Thoracic aorta (tissue), 2 donors: ENCODE measurements at places on chromosomes 2 and 18.
A peak's percentile ranks its signal among the peaks of the same experiment; 100 is the strongest.

DNA sequence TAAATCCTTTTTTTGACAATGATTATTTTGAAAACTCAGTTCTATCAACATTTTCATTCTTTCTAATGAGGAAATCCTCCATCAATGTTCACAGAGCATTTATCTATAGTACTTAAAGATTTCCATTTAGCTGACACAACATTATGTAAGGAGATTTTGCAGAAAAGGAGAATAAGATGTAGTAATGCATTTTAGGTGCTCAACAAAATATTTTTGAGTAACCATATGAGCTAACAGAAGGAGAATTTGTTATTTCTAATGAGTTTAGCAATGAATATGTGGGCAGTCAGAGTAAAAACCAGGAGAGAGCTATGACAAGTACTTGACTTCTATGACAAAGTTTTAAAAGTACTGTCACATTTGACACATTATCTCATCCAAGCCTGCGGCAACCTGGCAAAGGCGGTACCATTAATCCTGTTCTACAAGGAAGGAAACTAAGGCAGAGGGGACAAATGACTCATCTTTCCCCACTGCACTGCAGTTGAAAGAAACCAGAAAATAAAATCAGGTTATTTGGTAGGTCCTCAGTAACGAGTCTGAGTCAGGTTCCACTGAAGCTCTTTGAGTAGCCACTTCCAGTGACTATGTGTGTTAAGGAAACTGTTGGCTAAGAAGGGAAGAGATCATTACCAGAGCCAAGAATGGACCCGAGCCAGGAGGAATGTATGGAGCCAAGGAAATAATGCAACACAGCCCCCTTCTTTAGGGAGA, 134.1 kb upstream of the ITGB6 start:
- H3K36me3 ChIP-seq = no peaks in the 10 kb centered on the region
- no peak overlapping the region for H3K27ac ChIP-seq
- no peak for DNase-seq
- peaks cover 85% of the 10 kb centered on the region for H3K4me1 ChIP-seq
- no peaks in the 10 kb centered on the region for H3K27me3 ChIP-seq
- no peak overlapping the region for H3K4me3 ChIP-seq

DNA sequence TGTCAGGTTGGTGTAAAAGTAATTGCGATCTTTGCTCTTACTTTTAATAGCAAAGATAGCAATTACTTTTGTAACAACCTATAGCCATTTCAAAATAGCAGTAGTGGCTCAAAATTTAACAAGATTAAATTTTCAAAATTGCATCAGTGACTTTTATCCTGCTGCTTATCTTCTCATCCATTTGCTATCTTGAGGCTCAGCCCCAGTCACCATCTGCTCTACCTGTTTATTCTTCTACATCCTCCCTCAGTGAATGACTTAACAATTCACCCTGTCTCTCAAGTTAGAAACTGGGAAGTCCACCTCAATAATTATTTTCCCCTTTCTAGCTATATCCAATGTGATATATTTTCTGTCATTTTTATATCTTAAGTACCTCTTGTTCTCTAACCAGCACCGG, 148.6 kb upstream of the ZNF804A start:
- H3K27ac ChIP-seq = no peak overlapping the region
- no peaks in the 10 kb centered on the region for H3K4me1 ChIP-seq
- H3K36me3 ChIP-seq = no peaks in the 10 kb centered on the region
- no peak for DNase-seq
- H3K27me3 ChIP-seq = no peaks in the 10 kb centered on the region

GRCh38 chr2:148209603-148210002, 188.7 kb downstream of the MBD5 start:
- no peaks in the 10 kb centered on the region for H3K27me3 ChIP-seq
- H3K4me1 ChIP-seq = no peaks in the 10 kb centered on the region
- H3K4me3 ChIP-seq = no peak overlapping the region
- H3K36me3 ChIP-seq = no peaks in the 10 kb centered on the region

DNA sequence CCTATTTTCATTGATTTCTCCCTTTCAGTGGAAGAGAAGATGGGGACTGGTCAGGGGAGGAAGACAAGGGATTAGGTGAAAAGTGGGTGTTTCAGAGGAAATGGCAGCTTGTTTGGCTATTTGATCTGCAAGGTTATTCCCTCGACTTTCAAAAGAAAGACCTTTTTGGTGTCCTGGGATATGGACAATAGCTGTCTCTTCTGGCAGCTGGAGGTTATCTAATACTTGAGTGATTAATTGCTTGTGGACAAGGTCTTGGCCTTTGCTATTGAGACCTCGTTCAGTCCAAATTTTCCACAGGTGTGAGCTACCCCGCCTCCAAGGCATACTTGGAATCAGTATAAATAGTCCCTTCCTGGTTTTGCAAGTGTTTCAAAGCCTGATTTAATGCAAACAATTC, 33.3 kb upstream of the TRAPPC8 start:
- no peak for DNase-seq
- no peaks in the 10 kb centered on the region for H3K4me1 ChIP-seq
- H3K4me3 ChIP-seq = no peak overlapping the region
- no peaks in the 10 kb centered on the region for H3K27me3 ChIP-seq
- H3K27ac ChIP-seq = no peak overlapping the region

DNA sequence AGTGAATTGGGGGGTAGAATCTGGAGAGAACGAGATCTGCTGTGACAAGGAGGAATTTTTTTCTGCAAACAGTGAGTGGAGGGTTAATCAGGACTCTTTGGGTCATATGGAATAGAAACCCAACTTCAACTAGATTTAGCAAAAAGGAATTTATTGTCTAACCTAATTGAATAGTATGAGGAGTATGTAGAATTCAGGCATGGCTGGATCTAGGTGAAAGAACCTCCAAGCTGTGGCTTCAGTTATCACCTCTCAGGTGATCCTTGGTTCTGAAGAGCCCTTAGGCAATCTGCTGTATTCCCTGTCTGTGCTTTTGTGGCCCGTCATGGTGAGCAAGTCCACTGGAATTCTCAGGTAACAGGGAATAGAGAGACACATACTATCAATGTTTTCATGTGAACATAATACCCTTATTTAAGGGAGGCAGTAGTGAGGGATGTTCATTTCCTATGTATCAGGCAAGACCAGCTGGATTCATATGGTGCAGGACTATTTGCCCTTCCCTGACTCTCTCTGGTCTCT, 164.7 kb downstream of the ALPK2 start:
- no peak overlapping the region for H3K27ac ChIP-seq
- no peaks in the 10 kb centered on the region for H3K4me1 ChIP-seq
- DNase-seq = no peak
- H3K36me3 ChIP-seq = no peaks in the 10 kb centered on the region

DNA sequence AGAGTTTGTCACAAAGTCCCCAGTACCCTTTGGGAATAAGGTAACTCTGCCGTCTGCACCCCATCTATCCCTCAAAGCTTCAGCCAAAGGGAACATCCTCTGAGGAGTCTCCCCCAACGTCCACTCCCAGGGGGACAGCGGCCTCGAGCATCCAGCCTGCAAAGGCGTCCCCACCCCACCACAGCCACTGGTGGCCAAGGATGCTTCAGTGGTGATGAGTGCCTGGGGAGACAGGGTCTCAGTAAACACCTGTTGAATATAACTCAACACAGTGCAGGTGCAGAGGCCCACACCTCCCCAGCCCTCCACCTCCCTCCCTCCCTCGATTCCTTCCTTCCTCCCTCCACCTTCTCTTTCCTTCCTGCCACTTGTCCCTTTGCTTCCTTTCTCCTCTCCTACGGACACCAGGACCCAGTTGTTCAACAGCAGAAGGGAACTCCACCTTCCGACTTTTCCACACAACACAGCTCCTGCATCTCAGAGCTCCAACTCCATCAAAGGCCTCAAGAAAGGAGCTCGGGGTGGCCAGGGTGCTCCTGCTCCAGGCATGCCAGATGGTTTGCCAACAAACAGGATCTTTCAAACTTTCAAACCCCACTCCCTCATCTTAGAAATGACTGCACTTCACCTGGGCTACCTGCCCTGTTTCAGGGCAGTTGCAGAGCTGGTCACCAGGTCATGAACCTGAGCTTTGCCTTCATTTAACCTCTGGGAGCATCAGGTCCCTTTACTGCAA, 87.8 kb upstream of the SNTG2 start:
- H3K4me3 ChIP-seq = no peak overlapping the region
- no peak overlapping the region for H3K27ac ChIP-seq
- H3K36me3 ChIP-seq = no peaks in the 10 kb centered on the region
- DNase-seq = no peak
- H3K4me1 ChIP-seq = no peaks in the 10 kb centered on the region

- peak overlapping the region; percentile 88 for H3K4me3 ChIP-seq
- H3K36me3 ChIP-seq = no peaks in the 10 kb centered on the region
- peaks cover 9% of the 10 kb centered on the region for H3K4me1 ChIP-seq
Observed at GRCh38 chr18:54357082-54357659, 487 bp downstream of the STARD6 start.

- H3K27me3 ChIP-seq = no peaks in the 10 kb centered on the region
- no peak for DNase-seq
- H3K4me3 ChIP-seq = peak within 1 kb of the TSS; percentile 64
- no peaks in the 10 kb centered on the region for H3K4me1 ChIP-seq
Observed at GRCh38 chr2:68734688-68735525, at the start of gene ARHGAP25. Gene ARHGAP25, plus strand, starts transcription at chr2:68734811. Its CDS starts 389 bp downstream, at chr2:68735200.

GRCh38 chr2:212915121-212915782, 236.2 kb downstream of the IKZF2 start:
- H3K4me1 ChIP-seq = peaks cover 6% of the 10 kb centered on the region
- no peak for DNase-seq
- no peak overlapping the region for H3K4me3 ChIP-seq
- no peaks in the 10 kb centered on the region for H3K36me3 ChIP-seq
